ENCODE measurements at places on chromosomes 3 and 15.

DNA sequence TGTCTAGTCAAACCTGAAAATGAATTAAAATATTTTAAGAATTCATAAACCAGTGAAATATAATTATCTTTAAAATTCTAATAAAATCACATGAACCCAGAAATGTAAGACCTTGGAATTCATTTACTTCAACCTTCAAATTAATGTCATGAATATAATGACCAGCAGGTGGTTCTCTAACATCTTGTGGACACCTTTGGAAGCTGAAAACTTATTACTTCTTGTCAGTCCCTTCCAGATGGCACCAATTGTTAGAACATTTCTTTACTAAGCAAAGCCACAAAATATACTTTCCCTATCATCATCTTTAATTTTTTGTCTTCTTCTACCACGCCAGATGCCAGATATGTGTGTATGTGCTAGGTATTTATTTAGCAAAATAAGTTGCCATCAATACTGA is 240.0 kb downstream of the MBNL1 start:
- DNase-seq, result no peak

DNA sequence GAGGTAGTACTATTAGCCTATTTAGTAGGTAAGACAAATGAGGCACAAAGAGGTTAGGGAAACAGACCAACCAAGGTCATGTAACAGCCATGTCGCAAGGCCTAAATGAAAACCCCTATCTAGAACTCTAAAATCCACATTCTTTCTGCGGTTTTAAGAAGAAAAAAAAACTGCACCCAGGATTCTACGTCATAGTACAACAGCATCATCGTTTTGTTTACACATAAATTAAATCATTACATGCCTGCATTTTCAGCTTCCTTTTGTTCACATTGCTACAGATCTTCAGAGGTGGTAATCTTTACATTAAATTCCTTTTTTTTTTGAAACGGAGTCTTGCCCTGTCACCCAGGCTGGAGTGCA is 548 bp upstream of the PSMD6 start:
- no peak for DNase-seq

- no peak for DNase-seq
Measured at GRCh38 chr15:85838655-85839054, 43.9 kb upstream of the KLHL25 start.

DNA sequence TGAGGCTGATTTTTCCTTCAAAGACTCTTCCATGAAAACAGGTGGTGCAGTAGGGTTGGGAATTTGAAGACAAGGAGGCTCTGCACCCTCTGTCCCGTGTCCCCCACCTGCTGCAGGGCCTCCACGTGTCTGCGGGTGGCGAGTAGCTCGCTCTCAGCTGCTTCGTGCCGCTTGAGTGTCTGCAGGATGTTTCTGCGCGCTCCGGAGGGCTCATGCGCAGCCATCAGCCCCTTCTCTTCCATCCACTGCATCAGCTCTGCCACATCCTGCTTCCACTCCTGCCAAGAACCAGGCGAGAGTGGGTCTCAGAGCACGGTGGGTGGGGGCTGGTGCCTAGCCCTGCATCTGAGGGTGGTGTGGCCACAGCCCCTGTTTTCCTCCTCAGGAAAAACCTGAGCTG is 17.8 kb downstream of the SPTBN5 start:
- DNase-seq, result no peak

DNA sequence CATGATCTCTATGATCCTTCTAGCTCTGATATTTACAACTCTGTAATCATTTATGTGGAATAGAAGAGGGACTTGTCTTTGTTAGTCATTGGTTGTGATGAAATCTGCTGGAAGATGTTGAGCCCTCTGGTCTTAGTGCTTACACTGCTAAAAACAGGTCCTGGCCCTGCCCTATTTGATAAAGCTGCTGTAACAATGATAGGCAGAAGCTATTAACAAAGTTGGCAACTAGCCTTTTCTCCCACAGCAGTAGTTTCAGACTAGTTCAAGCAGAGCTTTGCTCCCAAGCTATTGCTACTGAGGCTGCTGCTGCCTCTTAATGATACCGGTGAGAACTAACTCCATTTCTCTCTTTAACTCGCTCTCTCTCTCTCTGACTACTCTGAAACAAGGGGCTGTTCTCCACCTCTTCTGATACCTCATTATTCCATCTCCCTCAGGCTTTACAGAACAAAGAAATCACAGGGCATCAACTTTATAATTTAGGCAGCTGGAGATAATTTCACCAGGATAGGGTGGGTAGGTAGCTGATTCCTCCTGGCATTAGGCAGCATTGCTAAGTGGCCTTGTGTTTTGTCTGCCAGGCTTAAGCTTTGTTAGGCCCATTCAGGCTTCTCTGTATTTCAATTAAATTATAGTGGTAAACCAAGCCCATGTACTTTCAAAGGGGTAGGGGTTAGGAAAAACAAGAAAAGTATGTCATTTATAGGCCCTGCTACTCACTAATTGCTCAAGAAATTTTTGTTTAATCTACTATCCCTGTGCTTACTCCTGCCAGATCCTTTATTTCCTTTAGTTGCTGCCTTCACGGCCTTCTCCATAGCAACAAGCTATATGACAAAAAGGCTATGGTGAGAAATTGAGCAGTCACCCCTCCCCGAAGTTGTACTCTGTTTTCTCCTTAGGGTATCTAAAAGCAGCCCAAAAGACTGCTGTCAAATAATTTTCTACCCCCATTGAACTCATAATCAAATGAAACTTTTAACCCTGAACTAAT is 139.6 kb downstream of the RBPMS2 start:
- no peak for DNase-seq

- no peak for DNase-seq
Measured at GRCh38 chr15:70142072-70142321, 44.3 kb upstream of the TLE3 start.

Measured in BJ (cell line).